ENCODE measurements at places on chromosomes 2 and 18. TPM values are rescaled to one million over a fixed set of nuclear protein-coding genes. Genes with fewer than 3 reads are reported as not detected.
A peak's percentile ranks its signal among the peaks of the same experiment; 100 is the strongest.

SKOR2 gene
- total RNA-seq = not detected

- no peak for DNase-seq
Observed at GRCh38 chr2:207867056-207867455, 97.3 kb upstream of the FZD5 start.

DNA sequence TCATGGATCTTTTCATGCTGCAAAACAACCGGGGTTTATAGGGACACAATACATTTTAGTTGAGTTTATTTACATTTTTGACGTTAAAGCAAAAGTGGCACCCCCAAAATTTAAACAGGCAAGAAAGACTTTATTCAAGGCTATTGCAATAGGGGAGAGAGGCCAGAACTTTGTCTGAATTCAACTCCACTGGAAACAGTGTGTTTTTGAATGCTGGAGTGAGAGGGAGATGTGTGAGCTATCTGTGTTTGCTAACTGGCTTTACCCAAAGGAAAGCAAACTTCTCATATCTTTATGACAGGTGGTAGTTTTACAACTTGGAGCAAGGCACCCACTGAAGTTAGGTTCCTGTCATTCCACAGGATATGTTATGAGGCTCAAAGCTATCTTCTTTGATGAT lies 207.4 kb downstream of the AGPS start:
- no peak for DNase-seq

GRCh38 chr2:180823546-180824141 lies 156.8 kb upstream of the UBE2E3 start:
- DNase-seq = peak; percentile 68

MC4R gene
- not detected for total RNA-seq

DNA sequence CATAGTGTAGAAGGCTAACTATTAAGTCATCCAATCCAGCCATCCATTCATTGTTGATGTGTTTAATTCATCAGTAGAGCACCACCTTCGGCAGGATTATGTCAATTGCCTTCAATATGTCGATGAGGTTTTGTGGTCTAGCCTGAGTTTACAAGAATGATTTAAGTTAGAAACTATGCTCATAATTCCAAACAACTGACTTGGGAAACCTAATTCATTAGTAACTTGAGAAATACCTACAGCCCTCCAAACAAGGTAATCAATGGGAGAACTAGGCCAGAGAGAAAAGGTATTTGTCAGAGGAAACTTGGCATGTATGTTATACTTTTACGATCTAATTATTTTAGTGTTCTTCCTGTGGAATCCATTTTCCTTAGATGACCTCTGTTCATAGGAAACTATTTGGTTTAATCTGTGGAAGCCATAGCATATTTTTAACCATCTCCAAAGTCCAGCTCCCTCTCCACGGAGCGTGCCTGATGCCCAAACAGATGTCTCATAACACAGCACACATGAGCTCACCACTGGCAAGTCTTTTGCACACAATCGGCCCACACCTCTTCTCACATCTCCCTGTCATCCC lies 148.5 kb downstream of the GFPT1 start:
- no peak for DNase-seq

GRCh38 chr2:151833984-151834383 lies 5.8 kb upstream of the ARL5A start:
- no peak for DNase-seq

- peak; percentile 37 for DNase-seq
Observed at GRCh38 chr2:215454519-215455246, 18.8 kb upstream of the FN1 start.

DNA sequence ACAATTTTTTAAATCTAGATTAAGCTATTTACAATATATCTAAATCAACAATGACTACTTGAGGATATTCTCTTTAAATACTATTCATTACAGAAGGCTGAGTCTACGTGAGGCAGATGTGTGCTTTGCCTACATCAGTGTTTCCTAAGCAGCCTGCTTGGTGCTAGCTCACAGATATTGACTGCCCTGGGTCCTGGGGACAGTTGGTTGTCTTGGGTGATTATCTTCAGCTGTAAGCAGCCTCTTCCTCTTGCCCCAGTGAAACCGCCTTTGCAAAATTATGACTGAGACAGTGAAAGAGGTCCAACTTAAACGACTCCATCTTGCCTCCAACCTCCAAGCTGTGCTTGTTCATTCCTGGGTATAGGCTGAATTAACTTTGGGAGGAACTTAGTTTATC lies 39.6 kb upstream of the CCDC88A start:
- no peak for DNase-seq

- no peak for DNase-seq
Observed at GRCh38 chr18:23867006-23867405, 147.5 kb upstream of the TTC39C start.

ABCG5 gene
- total RNA-seq = not detected

DNA sequence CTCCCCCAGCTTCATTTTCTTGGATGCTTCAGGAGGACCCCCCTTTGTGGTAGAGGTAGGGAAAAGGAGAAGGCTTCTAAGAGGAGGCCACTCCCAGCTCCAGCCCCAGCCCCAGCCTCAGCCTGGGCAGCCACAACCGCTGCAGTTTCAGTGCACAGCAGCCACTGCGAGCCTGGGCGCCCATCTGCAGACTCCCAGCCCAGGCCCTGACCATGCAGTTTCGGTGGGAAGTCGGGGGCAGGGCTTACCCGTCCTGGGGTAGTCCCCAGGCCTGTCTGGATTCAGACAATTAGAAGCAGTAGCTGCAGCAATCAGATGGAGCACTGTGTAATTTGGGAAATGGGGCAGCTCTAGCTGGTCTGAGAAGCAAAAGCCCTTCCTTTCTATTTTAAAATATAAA lies 28.6 kb downstream of the ITM2C start:
- no peak for DNase-seq

DNA sequence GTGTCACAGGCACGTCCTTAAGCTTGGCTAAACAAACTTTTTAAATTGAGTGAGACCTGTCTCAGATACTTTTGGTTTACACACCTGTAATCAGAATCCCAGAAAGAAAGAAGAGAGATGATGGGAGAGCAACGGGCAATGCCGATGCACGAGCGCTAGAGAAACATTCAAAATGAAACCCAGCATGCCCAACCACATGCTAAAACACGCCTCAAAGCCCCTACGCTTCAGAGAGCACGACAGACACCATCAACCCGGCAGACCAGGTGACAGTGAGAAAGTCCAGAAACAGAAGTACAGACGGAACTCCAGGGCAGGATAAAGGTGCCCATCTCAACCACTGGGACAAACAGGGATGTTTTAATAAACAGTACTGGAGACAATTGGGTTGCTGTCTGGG lies 85.5 kb downstream of the HDAC4 start:
- no peak for DNase-seq

Measured in HT1080 (cell line).